Stimulated activated CD8-positive, alpha-beta memory T cell treated with anti-CD3 and anti-CD28 coated beads, Interleukin-7, amount 100 ng/mL, for 48 hours (primary cell): ENCODE measurements at places on chromosomes 12 and 14.

- DNase-seq: no peak
These were observed 1.5 kb upstream of the SRRM4 start for GRCh38 chr12:118979763-118980406.

GRCh38 chr12:2332236-2332635, 279.4 kb downstream of the CACNA1C start:
- no peak for DNase-seq

- DNase-seq: no peak
These were observed 15.3 kb downstream of the SPIC start for GRCh38 chr12:101490286-101490920.

- no peak for DNase-seq
These were observed 27.5 kb downstream of the TCHP start for GRCh38 chr12:109927622-109928021.

- DNase-seq: no peak
These were observed 85.5 kb upstream of the PTPRB start for GRCh38 chr12:70722584-70723343.

GRCh38 chr12:101866615-101867373, 10.6 kb upstream of the DRAM1 start:
- no peak for DNase-seq

DNA sequence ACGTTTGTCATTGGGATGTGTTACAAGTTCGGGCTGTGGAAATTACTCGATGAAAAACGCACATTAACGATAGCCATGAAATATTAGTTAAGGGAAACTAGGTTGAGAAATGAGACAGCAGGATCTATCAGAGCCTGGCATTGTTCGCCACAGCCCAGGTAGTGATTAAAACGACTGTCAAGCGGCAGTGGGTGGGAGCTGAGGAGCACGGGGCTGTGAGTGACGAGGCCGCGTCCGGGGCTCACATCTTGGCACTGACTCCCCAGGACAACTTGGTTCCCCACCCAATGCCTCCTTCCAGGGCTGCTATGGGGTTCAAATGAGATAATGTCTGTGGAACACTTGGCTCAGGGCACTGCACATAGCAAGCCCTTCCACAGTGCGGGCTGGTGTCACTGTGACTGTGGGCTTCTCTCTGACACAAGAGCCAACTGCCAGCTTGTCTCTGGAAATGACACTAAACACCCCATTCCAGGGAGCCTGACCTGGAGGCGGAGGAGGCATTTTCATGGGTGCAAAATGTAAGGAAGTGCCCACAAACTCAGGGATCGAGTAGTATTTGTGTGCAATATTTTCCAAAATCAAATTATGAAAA, 19.3 kb downstream of the MMAB start:
- no peak for DNase-seq

GRCh38 chr12:32266756-32267155, 132.6 kb upstream of the FGD4 start:
- DNase-seq: no peak

- no peak for DNase-seq
These were observed 71.4 kb downstream of the GNS start for GRCh38 chr12:64687816-64688215.

- DNase-seq: no peak
These were observed 15.0 kb downstream of the CSRP2 start for GRCh38 chr12:76863837-76864236.

- no peak for DNase-seq
These were observed 21.9 kb upstream of the CIPC start for GRCh38 chr14:77076113-77076631.

DNA sequence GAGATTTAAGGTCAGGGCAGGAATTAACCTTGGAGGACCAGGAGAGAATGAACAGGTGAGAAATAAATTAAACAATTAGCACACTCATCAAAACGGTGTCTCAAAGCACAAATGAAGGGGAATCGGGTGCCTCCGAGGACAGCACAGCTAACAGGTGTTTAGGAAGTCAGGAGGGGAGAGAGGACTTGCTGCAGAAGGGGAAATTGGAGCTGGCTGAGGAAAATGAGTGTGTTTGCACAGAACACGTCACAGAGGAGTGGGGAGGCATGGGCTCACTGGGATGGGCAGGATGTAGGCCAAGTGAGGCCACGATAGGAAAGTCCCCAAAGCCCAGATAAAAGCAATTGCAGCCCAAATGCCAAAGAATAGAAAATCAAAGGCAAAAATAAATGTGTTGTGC, 121.7 kb downstream of the ZNF664 start:
- no peak for DNase-seq

- no peak for DNase-seq
These were observed 63.8 kb downstream of the CPSF2 start for GRCh38 chr14:92185559-92185958.
